Aorta (tissue), 5 donors: ENCODE measurements at places on chromosomes 4 and X. TPM values are rescaled to one million over a fixed set of nuclear protein-coding genes. Genes with fewer than 3 reads are reported as not detected.
A peak's percentile ranks its signal among the peaks of the same experiment; 100 is the strongest.

GRCh38 chr4:98176531-98176930 is 33.3 kb upstream of the STPG2 start:
- H3K4me1 ChIP-seq = no peaks in the 10 kb centered on the region
- DNase-seq = no peak
- H3K4me3 ChIP-seq = no peak overlapping the region
- H3K36me3 ChIP-seq = no peaks in the 10 kb centered on the region
- no peak overlapping the region for H3K27ac ChIP-seq
- H3K27me3 ChIP-seq = no peaks in the 10 kb centered on the region

DNA sequence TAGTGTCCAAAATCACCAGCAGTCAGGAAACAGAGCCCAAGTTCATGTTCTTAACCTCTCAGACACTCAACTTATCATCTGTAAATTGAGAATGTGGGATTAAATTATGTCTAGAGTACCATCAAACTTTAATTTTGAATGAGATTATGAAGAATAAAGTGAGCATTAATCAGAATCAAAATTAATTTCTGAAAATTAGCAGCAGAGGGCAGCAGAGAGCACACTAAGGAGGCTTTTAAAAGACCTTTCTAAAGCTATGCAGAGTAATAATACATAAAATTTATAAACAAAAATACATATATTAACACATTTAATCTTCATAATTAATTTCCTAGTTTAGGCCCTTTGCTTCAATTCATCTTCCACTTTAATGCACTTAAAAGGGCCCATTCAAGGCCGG is 7.1 kb downstream of the TASL start:
- H3K27ac ChIP-seq = no peak overlapping the region
- no peaks in the 10 kb centered on the region for H3K36me3 ChIP-seq
- no peaks in the 10 kb centered on the region for H3K4me1 ChIP-seq
- H3K4me3 ChIP-seq = no peak overlapping the region

GRCh38 chr4:185657183-185657582 is 121.9 kb upstream of the PDLIM3 start:
- H3K4me3 ChIP-seq = no peak overlapping the region
- H3K27me3 ChIP-seq = no peaks in the 10 kb centered on the region
- peak overlapping the region; percentile 69 for H3K27ac ChIP-seq
- H3K4me1 ChIP-seq = peaks cover 3% of the 10 kb centered on the region

- H3K27ac ChIP-seq = no peak overlapping the region
- no peak for DNase-seq
- H3K4me1 ChIP-seq = no peaks in the 10 kb centered on the region
- H3K27me3 ChIP-seq = no peaks in the 10 kb centered on the region
- no peaks in the 10 kb centered on the region for H3K36me3 ChIP-seq
- no peak overlapping the region for H3K4me3 ChIP-seq
Observed at GRCh38 chrX:103250977-103251376, 4.0 kb downstream of the TCEAL8 start.

- H3K4me3 ChIP-seq = no peak overlapping the region
- H3K36me3 ChIP-seq = no peaks in the 10 kb centered on the region
- H3K4me1 ChIP-seq = no peaks in the 10 kb centered on the region
- no peak for DNase-seq
Observed at GRCh38 chr4:177356206-177356605, 46.5 kb downstream of the NEIL3 start.

DNA sequence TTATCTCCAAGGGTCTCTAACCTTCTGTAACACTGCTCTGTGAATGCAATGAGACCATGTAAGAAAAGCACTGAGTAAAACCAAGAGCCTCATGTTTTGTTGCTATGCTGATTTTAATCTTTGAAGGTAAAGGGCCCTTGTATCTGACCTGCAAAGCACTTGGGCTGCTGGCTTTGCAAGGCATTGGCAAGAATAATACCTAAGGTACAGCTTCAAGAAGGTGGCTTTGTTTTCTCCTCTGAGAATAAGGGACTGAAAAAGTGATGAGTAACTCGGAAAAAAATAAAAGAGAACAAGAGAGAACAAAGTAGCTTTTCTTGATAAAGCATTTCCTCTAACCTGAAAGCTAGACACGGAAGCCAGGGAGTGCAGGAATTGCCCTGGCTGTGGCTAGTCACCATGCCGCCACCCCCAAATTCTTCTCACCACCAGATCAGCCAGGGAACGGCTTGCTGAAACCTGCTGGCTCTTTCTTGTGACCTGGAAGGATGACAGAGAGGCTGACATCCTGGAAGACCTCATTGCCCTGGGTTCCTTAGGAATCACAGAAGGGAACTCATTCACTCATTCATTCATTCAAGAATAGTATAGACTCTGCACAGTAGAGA is 41.8 kb upstream of the HS3ST1 start:
- no peaks in the 10 kb centered on the region for H3K36me3 ChIP-seq
- H3K27ac ChIP-seq = no peak overlapping the region
- no peaks in the 10 kb centered on the region for H3K4me1 ChIP-seq
- no peak for DNase-seq
- no peaks in the 10 kb centered on the region for H3K27me3 ChIP-seq

- H3K4me1 ChIP-seq = no peaks in the 10 kb centered on the region
- H3K36me3 ChIP-seq = no peaks in the 10 kb centered on the region
- no peak overlapping the region for H3K27ac ChIP-seq
- DNase-seq = no peak
- no peak overlapping the region for H3K4me3 ChIP-seq
Observed at GRCh38 chr4:22607382-22607781, 85.4 kb upstream of the GBA3 start.

- H3K4me3 ChIP-seq = no peak overlapping the region
- H3K27me3 ChIP-seq = no peaks in the 10 kb centered on the region
- no peaks in the 10 kb centered on the region for H3K4me1 ChIP-seq
- no peaks in the 10 kb centered on the region for H3K36me3 ChIP-seq
Observed at GRCh38 chr4:47704693-47705325, 133.1 kb downstream of the CORIN start.

NR3C2 gene
- 22.9 TPM for total RNA-seq

USP17L10 gene
- total RNA-seq = not detected

GPRIN3 gene
- total RNA-seq = 9.8 TPM

MAGEE2 gene
- total RNA-seq = not detected

CLDN22 gene
- total RNA-seq = not detected

ZFYVE28 gene
- total RNA-seq = 25.9 TPM

CT45A3 gene
- total RNA-seq = not detected

MAP3K15 gene
- total RNA-seq = not detected
